GM12891 (cell line): ENCODE measurements at places on chromosomes 6 and 20.

GRCh38 chr6:131215219-131215618, 80.0 kb downstream of the AKAP7 start:
- DNase-seq, result no peak

DNA sequence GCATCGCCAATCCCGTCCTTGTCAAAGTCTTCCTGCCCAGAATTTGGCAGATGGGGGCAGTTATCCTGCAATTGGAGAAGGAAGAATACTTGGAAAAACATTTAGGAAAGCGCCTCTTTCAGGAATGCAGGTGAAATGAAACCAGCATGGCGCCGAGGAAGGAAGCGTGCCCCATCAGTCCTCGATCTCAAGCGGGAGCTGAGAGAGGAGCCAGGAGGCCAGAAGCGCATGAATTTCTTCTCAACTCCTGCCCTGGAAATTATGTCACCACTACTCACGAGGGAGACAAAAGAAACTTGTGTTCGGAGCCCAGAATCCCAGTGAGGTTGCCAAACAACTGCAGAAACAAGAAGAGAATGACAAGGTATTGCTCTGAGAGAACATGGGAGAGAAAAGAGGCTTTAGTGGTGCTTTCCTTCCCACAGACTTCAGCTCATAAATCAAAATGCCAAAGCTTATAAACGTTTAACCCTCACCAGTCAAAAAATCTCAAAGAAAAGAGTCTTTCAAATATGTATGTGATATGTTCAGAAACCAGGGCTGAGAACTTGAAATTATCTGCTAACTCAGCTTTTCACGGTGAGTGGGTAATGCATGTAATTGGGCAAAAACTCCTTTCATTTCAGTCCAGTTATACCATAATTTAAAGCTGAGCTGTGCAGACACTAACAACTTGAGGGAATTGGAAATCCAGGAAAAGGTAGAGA, 23.9 kb downstream of the THBS2 start:
- DNase-seq, result no peak

DNA sequence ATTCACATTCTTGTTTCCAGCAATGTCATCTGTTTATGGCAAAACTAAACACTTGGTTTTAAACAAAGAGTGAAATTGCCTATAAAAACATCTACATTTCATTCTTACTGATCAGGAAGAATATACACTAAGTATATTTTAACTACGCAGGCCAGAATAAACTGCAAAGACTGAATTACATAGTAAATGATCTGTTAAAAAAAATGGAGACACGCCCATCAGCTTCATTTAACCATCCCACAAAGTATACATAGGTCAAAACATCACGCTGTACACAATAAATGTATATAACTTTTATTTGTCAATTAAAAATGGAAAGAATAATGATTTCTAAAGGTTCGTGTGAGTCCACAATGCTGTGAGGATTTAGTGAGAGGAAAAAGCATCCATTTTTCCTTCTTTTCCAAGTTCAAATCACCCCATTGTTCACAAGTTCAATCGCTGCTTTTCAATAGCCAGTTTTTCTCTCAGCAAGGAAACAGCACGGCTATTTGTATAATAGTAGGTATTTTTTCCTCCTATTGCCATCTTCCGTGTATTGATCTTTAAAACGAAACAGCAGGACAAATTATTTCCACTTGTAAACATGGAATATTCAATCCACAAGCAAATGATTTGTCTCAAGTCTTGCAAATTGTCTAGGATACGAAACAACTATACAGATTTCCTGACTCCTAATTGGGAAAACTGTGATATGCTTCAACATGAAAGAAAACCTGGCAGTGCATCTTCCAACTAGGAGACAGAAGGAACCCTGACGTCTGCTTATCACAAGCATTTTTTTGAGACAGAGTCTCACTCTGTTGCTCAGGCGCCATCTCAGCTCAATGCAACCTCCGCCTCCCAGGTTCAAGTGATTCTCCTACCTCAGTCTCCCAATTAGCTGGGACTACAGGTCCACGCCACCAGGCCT, 10.6 kb downstream of the SFT2D1 start:
- DNase-seq, result no peak

- DNase-seq, result no peak
These were observed 32.5 kb upstream of the PIM1 start for GRCh38 chr6:37137201-37138090.

DNA sequence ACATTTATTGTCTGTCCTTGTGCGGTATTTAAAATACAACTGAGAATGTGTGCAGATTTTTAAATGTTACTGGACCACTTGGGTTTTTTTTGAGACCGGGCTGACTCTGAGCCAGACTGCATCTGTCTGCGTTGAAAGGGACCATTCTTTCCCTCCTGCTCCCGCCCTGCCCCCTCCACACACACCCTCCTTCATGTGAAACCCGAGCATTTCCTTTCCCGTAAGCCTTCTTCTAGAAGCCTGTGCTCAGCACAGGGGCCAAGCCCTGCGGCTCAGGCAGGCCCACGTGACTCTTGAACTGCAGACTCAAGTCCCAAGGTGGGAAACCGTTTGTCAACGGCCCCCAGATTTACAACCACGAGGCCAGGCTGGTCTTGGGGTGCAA, 82.7 kb upstream of the FOXC1 start:
- peak; percentile 38 for DNase-seq

DNA sequence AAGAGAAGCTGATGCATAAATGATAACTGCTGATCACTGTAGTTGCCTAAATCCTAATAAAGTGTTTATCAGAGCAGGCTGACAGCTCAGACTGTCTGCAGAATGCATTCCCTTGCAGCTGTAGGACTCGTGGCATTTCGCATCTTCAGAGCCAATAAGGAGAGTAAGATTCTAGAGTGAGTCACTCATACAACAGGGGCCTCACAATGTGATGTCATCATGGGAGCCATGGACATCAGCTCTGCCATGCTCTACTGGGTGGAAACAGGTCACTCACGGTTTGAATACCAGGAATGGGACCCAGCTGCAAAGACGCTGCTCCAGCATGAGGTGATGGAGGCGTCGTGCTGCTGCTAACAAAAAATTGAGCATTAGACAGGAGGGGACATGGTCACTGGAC, 7.4 kb downstream of the FAM209B start:
- no peak for DNase-seq

DNA sequence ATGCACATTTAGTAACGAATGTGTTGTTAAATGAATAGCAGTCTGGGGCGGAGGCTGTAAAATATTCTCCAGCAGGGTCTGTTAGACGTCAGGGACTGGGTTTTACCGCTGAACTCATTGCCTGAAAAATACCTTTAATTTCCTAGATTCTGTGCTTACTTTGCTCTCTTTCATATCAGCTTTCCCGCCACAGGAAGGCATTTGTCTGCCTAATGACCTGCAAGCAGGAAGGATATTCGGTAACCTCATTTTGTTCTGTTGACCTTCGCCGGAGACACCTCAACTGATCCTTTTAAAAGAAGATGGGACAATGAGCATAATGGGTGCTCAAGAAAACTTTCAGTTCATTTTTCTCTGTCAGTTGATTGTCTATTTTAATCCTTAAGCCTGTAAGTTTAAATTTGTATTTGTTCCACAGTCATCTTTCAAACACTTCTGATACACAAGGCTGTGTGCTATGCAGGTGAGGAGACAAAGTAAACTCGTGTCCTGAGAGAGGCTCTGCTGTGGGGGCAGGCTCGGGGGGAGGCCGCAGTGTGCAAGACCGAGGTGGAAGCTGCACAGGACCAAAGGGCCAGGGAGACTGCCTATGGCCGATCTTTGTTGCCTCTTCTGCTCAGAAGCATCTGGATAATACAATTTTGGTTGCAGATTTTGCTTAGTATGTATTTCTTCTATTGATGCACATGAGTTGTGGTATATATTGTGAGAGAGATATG, 27.4 kb upstream of the SIM1 start:
- DNase-seq, result no peak

- no peak for DNase-seq
These were observed 7.7 kb downstream of the PMEPA1 start for GRCh38 chr20:57702091-57702490.

DNA sequence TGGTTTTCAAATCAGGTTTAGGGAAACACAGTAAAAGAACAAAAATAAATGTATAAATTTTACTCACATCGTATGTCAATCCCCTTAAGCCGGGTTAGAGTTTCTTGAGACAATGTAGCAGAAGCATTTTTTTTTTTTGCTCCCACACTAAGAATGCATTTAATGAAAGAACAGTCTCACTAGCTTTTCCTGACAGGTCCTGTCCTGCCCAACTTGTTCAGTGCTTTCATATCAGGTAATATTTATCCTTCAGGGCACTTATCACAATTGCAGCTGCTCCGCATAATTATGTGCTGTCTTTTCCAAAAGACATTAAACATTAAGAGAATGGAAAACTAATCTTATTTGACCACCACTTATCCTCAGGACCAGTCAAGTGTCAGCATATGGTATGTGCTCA, 632.0 kb downstream of the HTR1B start:
- DNase-seq, result no peak

GRCh38 chr6:142026471-142026870, 106.3 kb upstream of the GJE1 start:
- DNase-seq, result no peak

GRCh38 chr20:35238170-35238569, 11.7 kb downstream of the MMP24 start:
- DNase-seq, result no peak

- no peak for DNase-seq
These were observed 62.0 kb upstream of the SMLR1 start for GRCh38 chr6:130765181-130765727.

- no peak for DNase-seq
These were observed 87.5 kb downstream of the FOXO3 start for GRCh38 chr6:108648191-108648590.

DNA sequence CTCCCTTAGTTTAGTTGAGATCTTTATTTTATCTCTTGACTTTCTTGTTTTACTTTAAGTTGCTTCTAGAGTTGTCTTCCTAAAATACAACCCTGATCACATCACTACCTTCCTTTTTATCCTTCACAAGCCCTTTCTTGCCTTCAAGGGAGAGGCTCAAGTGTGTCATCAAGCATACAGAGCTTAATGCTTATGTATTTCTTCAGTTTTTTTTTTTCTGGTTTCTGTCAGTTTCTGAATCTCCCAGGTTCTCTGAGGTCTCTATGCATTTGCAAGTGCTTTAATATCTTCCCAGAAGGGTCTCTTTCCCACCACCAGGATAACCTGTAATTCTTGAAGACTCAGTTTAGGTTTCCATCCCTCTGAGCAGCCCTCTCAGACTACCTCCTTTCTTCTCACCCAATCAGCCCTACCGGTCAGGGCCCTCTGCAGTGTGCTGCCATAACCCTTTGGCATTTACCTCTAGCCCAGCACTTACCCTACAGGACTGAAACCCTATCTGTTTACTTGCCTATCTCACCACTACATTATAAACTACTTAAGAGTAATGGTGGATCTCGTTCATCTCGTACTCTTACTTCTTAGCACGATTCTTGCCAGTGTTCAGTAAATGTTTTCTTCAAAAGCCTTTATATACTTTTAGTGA, 36.9 kb downstream of the EYA4 start:
- DNase-seq, result no peak

GRCh38 chr6:45415788-45416518, 38.2 kb upstream of the SUPT3H start:
- DNase-seq, result no peak

GRCh38 chr6:47476781-47477496, 650 bp upstream of the CD2AP start:
- no peak for DNase-seq

DNA sequence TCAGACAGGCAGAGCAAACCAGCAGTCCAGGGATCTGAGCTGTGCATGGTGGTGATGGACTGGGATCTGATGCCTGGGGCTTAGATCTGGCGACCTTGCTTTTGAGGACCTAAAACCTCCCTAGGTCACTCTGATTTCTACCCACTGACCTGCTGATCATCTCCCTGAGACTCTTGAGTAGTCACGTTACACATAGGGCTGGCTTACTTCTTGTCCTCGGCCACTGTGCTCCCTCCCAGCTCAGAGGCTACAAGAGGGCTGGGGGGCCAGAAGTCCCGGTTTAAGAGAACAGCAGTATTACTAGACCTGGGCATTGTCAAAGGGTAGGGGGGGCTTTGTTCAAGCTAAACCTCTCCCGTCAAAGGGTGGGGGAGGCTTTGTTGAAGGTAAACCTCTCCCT, 5.5 kb downstream of the DYNLT1 start:
- no peak for DNase-seq

- DNase-seq, result no peak
These were observed 86.5 kb downstream of the INSM1 start for GRCh38 chr20:20454367-20454766.

GRCh38 chr20:17735959-17736621, 36.3 kb downstream of the BANF2 start:
- no peak for DNase-seq

- no peak for DNase-seq
These were observed 53.0 kb downstream of the ADAT2 start for GRCh38 chr6:143397227-143398222.

DNA sequence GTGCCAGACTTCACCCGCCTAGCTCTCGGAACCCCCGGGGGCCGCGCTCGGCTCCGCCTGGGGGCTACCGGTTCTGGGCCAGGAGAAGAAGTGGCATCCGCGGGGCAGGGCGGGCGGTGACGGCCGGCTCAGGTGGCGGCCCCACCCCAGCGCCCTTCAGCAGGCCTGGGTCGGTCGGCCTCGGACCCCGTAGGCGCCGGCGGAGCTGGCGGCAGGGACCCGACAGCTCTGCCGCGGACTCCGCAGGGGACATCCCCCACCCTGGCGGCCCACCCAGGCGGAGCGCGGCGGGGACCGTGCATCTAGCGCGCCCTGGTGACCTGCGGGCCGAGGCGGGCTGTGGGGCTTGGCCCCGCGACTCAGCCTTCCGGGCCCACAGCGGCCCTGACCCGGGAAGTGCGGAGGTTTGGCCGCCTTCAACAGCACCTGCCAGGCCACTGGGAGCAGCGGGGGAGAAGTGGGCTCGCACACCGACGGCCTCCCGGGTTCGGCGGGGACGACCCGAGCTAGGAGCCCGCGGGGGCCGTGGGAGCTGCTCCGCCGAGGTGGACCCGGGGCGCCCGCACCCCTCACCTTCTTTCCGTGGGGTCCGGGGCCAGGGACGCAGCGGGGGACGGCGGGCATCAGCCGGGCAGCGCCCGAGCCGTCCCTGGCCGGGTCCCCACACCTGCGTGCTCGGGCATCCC, 87.1 kb downstream of the TMEM242 start:
- DNase-seq, result no peak

- no peak for DNase-seq
These were observed 201.0 kb downstream of the SYNDIG1 start for GRCh38 chr20:24670341-24670872.
